ENCODE measurements at places on chromosomes 6 and 20.

GRCh38 chr6:167420177-167420576 is 95.3 kb downstream of the TTLL2 start:
- DNase-seq: no peak

GRCh38 chr20:48766961-48767960 is 60.5 kb downstream of the PREX1 start:
- DNase-seq: peak; percentile 44

- DNase-seq: no peak
Observed at GRCh38 chr6:93644611-93645010, 225.3 kb upstream of the EPHA7 start.

DNA sequence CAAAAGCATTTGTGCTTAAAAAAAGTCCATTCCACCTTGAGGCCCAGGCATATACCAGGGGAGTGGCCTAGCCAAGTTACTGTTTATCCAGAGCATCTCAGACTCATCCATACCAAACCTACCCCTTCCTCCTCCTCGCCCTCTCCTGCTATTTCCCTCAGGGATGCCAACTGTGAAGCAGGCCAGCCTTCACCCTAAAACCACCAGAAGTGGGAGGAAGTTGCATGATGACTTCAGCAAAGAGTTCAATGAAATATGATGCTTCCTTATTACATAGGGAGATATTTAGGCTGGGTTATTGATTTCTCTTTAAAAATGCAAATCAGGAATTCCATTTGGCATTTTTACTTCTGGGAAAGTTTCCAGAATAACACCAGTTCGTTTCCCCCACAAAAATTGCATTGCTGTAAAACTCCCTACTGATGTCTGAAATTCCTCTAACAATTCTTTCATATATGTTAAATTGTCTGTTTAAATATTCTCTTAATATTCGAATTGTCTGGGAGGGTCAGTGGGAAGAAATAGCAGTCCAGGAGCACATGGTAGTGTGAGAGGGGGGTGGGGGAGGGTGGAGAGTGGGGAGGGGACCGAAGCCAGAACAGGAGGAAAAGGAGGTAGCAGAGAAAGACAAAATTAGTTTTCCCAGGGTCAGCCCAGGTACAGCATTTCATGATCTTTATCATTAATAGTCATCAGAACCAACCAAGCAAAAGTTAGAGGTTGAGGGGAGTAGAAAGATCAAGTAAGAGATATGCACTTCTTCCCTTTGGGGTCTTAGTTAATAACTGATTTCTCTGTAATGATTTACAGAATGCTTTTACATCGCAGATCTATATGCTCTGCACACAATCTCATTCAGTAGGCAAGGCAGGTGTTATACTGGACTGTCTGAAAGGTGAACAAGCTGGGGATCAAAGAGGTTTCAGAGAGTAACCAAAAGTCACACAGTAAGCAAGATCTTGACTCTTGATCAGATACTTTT is 1.7 kb upstream of the TCP11 start:
- no peak for DNase-seq

Data from activated CD4-positive, alpha-beta T cell treated with anti-CD3 and anti-CD28 coated beads, Interleukin-10, Interleukin-2, amounts not matched to agents 100 ng/mL and 50 ng/mL, durations not matched to agents 16 hours and 8 hours (primary cell).